Epithelial cell of prostate (primary cell): ENCODE measurements at places on chromosomes 6 and 20.

DNA sequence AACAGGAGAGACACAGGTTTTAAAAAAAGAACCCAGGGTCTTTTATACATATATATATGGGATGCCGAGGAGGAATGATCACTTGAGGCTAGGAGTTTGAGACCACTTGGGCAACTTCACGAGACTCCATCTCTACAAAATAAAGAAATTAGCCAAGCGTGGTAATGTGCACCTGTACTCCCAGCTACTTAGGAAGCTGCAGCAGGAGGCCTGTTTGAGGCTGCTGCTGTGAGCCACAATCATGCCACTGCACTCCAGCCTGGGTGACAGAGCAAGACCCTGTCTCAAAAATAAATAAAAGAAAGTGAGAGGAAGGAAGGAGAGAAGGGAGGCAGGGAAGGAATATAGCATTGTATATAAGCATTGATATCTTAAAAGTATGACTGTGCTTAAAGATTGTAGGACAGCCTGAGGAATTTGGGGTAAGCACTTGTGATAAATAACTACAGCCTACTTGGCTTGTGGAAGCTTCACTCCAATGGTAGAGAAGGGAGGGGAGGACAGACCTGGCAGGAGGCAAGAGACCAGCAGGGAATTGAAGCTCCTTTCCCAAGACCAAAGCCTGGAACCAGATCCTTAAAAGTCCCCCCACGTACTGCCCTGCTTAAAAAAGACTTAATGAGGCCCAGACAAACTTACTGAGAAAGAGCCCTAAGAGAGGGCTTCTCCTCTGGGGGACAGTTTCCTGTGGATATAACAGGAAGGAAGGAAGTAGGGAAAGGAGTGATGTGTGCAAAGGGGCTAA lies 2.5 kb upstream of the SNTA1 start:
- no peak for DNase-seq

GRCh38 chr20:37494301-37494700 lies 26.7 kb upstream of the NNAT start:
- DNase-seq = no peak

DNA sequence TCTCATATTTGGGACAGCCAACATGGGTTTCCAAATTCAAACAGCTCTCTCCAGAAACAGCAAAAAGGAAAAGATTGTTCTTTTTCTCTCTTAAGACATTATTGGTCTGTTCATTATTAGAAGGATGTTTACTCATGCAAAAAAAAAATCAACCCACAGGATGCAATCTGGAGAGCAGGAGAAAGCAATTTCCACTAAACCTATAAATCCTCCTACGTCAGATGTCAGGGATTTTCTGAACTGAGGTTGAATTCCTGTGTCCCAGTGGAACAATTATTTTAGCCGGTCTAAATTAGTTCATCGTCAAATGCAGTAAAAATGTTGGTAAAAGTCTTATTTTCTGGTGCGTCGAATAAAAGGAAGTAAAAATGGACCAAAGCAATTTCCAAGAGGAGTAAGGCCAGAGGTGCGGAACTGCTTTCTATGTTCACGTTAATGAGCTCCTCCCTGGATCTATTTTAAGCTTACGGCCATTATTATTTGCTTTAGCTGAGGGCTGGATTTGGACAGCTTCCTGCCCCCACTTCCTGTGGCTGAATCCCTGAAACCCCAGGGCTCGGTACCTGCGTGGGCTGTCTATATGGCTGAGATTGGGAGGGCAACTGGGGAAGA lies at the start of gene GABRR1:
GABRR1 (minus strand) TSS at position 60 of the 612 bp plus-strand sequence; CDS start at position 24, 36 bp downstream.
- no peak for DNase-seq

DNA sequence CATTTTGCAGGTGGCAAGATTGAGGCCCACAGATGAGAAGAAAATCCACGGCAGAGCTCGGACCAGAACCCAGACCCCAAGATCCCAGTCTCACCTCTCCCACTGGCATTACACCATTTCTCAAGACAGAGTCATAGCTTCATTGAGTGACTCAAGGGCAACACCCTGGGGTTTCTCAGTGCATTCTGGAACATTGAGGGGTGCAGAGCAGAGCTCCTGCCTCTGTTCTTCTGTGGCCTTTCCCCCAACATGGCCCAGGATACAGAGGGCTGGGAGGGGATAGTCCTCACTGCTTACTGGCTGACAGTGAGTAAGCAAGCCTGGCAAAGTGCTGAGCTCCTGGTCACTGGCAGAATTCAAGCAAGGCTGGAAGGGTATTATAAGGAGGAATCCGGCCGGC lies 74.0 kb downstream of the MDGA1 start:
- DNase-seq = no peak

- DNase-seq = no peak
These were observed 155.8 kb downstream of the TSHZ2 start for GRCh38 chr20:53128004-53128403.

DNA sequence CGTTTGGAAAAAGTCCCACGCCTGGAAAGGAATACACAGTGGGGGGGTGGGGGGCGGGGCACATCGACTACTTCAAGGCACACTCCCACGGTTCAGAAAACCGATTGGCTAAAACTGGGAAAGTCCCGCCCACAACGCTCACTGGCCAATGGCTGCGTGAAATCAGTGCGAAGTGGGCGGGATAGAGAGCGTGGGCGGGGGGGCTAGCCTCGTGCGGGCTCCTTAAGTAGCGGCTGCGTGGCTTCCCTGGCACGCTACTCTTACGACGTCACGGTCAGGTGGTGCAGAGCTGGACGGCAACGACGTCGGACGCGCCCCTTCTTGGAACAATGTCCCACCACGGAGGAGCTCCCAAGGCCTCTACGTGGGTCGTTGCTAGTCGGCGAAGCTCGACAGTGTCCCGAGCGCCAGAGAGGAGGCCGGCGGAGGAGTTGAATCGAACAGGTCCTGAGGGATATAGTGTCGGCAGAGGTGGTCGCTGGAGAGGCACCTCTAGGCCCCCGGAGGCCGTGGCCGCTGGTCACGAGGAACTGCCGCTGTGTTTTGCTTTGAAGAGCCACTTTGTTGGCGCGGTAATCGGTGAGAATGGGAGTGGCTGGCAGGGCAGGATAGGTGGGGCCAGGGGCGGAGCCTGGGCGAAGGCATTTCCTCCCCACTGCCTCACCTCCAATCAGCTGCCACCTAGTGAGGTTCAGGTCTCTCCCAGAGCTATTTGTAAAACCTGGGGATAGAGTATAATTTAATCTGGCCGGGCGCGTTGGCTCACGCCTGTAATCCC lies at the start of gene DDX43:
DDX43 (plus strand) TSS at position 252 of the 778 bp plus-strand sequence; CDS start at position 330, 78 bp downstream.
- DNase-seq = no peak

DNA sequence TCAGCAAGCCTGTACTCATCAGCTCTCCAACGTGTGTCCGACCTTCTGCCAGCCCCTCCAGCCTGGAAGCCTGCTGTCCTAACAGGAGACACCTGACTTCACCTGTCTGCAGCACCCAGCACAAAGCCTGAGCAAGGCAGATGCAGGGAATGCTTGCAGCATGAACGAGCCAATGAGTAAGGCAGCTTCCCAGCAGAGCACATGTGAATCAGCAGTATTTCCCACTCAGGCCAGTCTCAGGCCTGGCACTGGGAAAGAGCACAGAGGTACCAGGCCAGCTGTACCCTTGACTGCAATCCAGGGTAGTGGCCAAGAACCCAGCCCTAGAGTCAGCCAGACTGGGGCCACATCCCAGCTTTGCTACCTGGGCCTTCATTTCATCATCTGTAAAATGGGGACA lies 120.8 kb downstream of the MAFB start:
- no peak for DNase-seq

GRCh38 chr6:24272553-24272952 lies 85.3 kb downstream of the DCDC2 start:
- DNase-seq = no peak

DNA sequence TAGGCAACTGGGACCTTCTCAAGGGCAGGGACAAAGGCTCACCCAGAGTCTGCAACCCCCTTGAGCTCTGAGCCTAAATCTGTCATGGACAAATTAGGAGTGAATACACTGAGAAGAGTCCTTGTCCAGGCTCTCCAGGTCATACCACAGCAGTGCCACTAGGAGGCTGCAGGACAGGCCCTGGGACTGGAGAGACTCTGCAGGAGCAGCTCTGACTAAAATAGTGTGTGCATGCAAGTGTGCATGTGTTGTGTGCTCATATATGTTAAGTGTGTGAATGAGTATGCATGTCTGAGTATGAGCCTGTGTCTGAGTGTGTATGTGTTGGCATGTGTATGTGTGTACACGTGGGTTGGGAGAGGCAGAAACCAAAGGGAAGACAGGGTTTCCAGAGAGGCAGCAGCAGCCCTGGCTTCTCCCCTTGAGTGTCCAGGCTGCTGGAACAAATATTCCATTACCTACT lies 27.1 kb downstream of the MRPL14 start:
- DNase-seq = no peak

- no peak for DNase-seq
These were observed 7.6 kb upstream of the KCNK16 start for GRCh38 chr6:39330057-39330456.

DNA sequence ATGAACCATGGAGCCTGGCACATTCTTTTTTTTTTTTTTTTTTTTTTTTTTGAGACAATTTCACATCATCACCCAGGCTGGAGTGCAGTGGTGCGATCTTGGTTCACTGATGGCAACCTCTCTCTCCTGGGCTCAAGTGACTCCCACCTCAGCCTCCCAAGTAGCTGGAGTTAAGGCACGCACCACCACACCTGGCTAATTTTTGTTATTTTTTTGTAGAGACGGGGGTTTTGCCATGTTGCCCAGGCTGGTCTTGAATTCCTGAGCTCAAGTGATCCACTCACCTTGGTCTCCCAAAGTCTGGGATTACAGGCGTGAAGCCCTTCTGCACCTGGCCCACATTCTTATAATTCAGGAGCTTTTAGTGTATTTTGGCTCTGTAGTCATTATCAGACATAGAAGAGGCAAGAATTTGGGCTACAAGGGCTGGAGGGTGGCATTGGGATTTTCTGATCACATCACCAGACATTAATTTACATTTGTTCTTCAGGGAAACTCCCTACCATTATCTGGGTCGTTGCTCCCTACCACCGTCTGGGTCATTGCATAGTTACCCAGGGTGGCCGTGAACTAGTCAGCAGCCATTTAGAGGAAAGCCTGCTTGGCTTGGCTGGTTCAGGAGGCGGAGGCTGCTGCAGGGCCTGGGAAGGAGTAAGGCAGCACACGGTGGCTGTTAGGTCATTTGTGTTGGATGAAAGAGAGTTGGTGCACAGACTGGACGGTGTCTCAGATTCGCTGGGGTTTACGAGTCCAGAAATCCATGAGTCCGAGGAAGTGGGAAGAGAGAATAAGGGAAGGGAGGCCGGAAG lies 17.6 kb downstream of the ARID1B start:
- DNase-seq = no peak

DNA sequence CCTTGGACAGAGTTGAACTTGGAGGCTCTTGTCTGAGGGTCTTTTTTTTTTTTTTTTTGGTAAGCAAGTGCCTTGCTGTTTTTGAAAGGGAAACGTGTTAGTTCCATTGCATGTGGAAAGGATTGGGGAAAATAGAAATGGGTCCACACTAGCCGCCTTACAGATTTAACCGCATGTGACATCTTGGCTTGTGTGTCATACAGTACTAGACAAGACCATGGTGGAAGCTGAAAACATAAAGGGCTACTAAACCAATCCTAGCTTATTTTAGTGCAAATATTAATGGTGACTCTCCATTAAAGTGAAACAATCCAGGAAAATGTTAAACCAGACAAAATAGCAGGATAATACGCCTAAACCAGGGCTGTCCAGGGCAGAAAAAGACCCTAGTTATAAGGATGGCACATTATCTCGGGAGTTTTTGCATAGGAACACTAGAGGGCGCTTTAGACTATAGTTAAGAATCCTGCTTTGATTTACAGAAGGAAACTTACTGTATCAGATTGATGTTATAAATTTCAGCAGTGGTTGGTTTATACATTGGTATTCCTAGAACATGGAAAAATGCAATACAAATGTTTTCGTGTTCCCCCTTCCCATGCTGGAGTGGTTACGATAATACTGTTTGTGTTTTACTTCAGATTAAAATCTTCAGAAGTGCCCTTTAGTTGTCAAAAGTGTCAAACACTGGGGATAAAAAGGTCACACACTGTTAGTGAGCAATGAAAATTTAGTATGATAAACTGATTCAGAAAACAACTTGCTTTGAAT lies 59.8 kb upstream of the DEK start:
- DNase-seq = no peak

DNA sequence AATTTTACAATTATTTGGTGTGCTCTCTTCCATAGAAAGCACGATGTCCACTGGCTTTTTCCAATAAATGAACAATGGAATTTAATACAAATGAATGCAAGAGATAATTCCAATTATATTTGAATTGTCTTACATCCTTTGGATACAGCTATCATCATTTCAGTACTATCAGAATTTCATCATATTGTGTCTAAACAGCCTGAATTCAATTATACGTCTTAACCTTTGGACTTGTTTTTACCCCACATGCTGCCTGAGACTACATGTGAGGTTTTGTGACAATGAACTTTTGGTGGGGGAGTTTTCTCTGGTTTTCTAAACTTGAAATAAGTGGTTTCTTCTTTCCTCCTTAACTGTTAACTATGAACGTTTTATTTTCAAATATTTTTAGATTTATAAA lies 1176.0 kb downstream of the EPHA7 start:
- DNase-seq = no peak

- DNase-seq = no peak
These were observed 545 bp downstream of the FNDC1 start for GRCh38 chr6:159169557-159170332.

- DNase-seq = no peak
These were observed 94.2 kb downstream of the MYLK4 start for GRCh38 chr6:2656460-2657079.

DNA sequence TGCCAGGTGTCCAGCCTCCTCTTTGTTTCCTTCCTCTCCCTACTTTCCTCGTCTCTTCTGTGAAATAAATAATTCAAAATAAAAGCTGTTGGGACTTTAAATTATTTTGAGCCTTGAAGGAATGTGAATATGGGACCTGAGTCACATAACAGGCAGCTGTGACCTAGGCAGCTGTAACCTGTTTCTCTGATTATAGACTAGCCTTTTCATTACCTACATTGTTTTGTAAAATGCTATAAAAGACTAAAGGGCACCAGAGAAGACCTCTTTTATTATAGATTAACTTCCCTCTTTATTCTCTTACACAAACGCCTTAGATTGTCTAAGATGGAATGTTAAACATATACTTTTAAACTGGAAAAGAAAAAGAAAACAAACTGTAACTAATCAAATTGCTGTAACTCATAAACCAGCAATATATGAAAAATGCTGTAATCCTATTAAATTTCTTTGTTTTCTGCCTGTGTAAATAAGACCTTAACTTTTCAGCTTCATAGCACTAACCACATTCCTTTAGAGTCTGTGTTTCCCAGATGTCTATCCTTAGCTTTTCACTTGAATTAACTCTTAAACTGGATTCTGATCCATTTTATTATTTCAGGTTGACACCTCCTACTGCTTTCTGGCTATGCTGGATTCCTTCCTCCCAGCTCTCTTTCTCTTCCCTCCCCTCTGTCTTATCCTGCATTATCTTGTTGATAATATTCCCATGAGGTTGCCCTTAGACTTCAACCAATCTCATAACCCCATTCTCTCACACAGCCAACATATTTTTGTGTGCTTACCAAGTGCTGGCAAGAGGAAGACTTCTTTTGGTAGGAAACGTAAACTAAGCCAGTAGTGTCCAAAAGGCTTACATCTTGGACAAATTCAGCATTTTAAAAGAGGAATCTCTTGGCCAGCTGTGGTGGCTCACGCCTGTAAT lies 69.2 kb downstream of the TPD52L1 start:
- DNase-seq = no peak

GRCh38 chr6:139829576-139829975 lies 455.1 kb upstream of the CITED2 start:
- no peak for DNase-seq

- no peak for DNase-seq
These were observed 225.3 kb downstream of the KHDC1L start for GRCh38 chr6:72999995-73000394.

GRCh38 chr6:142879527-142879926 lies 65.4 kb downstream of the HIVEP2 start:
- DNase-seq = no peak
